ENCODE measurements at places on chromosomes 12 and 14.

DNA sequence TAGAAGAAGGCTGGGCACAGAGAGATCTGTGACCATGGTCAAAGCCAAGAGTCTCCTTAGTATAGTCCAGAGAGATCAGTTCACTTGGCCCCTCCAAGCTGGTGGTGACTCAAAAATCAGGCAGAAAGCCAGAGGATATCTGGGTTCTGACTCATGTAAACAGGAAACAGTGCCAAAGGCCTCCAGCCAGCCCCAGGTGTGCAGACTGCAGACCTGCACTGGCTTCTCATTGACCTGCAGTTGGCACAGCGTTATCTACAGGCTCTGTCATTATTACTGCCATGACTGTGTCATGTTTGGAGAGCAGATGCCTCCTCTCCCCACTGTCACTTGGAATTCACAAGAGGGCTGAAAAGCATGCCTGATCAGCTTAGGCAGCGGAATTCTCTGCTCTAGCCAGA, 295.7 kb upstream of the PRKD1 start:
- DNase-seq, result no peak

GRCh38 chr12:91422811-91423692, 240.4 kb upstream of the DCN start:
- DNase-seq, result no peak

- no peak for DNase-seq
These were observed 1.5 kb downstream of the ZNF605 start for GRCh38 chr12:132954471-132955048.

DNA sequence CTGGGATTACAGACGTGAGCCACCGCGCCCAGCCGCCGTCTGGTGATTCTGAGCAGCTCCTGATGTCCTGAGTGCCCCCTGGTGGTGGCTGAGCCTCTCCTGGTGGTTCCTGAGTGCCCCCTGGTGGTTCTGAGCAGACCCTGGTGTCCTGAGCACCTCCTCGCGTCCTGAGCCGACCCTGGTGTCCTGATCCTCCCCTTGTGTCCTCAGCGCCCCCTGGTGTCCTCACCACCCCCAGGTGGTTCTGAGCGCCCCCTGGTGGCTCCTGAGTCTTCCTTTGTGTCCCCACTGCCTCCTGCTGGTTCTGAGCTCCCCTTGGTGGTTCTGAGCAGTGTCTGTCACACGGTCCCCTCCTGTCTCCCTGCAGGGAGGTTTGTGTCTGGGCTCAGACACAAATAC, 1304.9 kb downstream of the TMEM121 start:
- peak; percentile 45 for DNase-seq

DNA sequence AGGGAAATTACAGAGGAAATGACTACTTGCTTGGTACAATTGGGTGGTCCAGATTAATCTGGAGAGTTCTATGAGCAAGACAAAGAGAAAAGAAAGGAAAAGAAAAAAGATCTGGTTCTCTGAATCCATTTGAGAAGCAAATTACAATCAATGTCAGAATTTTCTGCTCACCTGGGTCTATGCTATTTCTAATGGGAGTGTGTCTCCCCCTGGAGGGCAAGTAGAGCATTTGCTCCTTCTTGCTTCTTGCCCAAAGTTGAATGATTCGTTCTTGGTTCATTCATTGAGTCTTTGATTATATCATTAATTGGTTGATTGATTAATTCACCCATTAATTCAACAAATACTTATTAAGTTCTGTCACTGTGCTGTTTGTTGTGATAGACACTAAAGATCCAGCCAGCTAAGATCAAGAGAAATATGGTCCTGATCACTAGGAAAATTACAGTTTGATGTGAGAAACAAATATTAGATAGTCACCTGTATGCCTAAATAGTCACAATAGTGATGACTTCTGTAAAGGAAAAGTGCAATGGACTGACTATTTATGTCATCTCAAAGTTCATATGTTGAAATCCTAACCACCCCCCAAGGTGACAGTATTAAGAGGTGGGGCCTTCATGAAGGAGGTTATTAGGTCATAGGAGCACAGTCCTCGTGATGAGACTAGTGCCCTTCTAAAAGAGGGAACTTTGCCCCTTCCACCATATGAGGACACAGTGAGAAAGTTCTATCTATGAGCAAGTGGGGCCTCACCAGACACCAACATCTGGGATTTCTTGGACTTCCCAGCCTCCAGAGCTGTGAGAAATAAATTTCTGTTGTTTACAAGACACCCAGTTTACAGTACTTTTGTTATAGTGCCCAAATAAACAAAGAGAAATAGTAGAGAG, 8.0 kb upstream of the ASB8 start:
- no peak for DNase-seq

Data from stimulated activated CD4-positive, alpha-beta T cell treated with anti-CD3 and anti-CD28 coated beads, Interleukin-12 subunit alpha, Interleukin-12 subunit beta, amount 100 ng/mL, for 4 hours (primary cell).